NCI-H1694 (cell line): ENCODE measurements at places on chromosomes 16 and 17.

- DNase-seq, result no peak
Observed at GRCh38 chr16:86925067-86925791, 346.9 kb downstream of the FOXL1 start.

- DNase-seq, result no peak
Observed at GRCh38 chr17:37710344-37710886, 34.4 kb downstream of the HNF1B start.

DNA sequence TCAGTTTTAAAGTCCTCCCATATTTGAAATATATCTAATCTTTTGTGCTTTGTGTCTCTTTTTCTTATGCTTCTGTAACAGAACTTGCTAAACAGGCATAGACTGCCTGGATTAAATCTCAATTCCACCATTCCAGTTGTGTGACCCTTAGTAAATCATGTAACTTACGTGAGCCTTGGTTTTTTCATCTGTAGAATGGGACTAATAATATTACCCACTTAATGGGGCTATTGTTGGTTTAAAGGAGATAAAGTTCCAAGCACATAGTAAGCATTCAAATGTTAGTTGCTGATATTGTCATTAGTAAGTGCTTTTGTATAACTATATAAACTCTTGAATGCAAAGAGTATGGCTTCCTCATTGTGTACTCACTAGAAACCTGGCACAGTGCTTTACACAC, 5.9 kb upstream of the VWA3A start:
- DNase-seq, result no peak

DNA sequence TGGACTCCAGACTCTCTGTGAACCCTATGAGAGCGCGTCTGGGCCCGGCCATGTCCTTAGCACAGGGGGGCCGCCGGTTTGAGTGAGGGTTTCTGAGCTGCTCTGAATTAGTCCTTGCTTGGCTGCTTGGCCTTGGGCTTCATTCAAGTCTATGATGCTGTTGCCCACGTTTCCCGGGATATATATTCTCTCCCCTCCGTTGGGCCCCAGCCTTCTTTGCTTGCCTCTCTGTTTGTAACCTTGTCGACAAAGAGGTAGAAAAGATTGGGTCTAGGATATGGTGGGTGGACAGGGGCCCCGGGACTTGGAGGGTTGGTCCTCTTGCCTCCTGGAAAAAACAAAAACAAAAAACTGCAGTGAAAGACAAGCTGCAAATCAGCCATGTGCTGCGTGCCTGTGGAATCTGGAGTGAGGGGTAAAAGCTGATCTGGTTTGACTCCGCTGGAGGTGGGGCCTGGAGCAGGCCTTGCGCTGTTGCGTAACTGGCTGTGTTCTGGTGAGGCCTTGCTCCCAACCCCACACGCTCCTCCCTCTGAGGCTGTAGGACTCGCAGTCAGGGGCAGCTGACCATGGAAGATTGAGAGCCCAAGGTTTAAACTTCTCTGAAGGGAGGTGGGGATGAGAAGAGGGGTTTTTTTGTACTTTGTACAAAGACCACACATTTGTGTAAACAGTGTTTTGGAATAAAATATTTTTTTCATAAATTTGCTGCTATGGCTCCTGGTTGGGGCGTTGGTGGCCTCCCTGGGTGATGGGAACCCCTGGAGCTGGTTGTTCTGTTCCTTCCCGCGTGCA, 23.1 kb downstream of the STAT5A start:
- no peak for DNase-seq
